ENCODE measurements at places on chromosomes 7 and 10.

GRCh38 chr10:46534828-46535524 lies 21.5 kb downstream of the GPRIN2 start:
- no peak for DNase-seq

DNA sequence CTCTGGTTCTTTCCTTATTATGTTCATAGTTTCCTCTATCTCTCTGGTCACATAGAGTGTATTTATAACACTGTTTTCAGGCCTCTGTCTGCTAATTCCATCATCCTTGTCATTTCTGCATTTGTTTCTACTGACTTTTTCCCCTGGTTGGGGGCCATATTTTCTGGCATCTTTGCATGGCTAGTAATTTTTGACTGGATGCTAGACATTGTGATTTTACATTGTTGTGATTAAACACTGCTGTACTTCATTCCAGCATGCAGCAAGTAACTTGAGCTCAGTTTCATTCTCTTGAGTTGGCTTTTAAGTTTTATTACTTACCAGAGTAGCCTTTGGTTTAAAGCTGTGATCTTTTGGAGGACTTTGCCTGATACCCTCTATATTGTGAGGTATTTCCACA lies 6.8 kb upstream of the DOCK1 start:
- no peak for DNase-seq

- no peak for DNase-seq
Observed at GRCh38 chr7:121479466-121479865, 83.4 kb upstream of the FAM3C start.

DNA sequence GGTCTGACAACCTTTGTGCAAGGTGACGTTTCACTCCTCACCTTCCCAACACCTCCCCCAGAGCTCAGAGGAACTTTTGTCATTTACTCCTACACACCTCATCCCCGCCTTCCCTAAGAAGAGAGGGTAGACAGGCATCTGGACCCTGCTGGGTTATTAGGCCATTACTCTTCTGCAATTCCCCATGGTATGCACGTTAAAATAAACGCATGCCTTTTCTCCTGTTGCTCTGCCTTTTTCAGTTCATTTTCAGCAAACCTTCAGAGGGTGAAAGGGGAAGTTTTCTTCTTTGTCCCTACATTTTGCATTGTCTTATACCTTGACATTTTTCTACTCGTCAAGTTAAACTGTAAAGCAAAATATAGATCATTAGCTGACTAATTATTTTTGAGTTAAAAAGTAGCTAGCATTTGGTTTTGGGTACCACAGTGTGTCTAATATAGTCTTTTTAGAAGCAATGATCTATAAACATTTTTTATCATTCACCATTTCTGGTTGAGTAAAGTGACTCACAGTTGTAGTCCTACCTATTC lies 10.5 kb upstream of the EDRF1 start:
- DNase-seq: no peak
